ENCODE measurements at places on chromosomes 1 and 21.
A peak's percentile ranks its signal among the peaks of the same experiment; 100 is the strongest.

- H3K36me3 ChIP-seq = no peaks in the 10 kb centered on the region
- DNase-seq = peak; percentile 42
- no peak overlapping the region for H3K4me3 ChIP-seq
- peak overlapping the region; percentile 25 for H3K27ac ChIP-seq
Measured at GRCh38 chr1:91282695-91283420, 121.8 kb downstream of the HFM1 start.

DNA sequence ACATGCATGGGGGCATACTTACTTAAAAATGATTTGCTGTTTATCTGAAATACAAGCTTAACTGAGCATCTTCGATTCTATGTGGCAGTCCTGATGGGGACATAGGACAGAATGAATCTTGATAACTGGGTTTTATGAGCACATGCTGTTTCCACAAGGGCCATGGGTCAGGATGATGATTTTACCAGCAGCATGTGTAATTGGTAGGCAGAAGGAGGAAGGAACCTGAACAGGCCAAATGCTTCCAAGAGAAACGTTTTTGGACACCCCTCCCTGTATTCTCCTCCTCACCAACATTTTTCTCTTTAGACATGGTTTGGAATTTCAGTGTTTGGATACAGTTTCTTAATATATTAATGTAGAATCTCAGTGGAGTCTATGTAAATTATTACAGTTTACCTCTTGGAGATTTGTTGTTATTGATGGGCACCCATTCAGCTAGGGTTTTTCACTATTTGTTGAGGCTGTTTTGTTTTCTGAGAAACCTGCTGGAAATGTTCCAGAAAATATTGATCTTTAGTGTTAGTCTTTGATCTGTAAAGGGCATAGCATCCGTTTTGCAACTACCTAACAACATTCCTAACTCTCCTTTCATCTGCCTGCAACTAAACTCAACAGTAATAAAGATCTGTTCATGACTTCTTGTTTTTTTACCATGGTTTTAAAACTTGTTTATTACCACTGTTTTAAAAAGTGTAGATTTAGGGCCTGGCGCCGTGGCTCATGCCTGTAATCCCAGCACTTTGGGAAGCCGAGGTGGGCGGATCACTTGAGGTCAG, 42.0 kb downstream of the TBCE start:
- no peak for DNase-seq
- H3K27ac ChIP-seq = no peak overlapping the region
- H3K36me3 ChIP-seq = peaks cover under 1% of the 10 kb centered on the region
- no peaks in the 10 kb centered on the region for H3K4me1 ChIP-seq
- H3K4me3 ChIP-seq = no peak overlapping the region
- no peaks in the 10 kb centered on the region for H3K27me3 ChIP-seq

DNA sequence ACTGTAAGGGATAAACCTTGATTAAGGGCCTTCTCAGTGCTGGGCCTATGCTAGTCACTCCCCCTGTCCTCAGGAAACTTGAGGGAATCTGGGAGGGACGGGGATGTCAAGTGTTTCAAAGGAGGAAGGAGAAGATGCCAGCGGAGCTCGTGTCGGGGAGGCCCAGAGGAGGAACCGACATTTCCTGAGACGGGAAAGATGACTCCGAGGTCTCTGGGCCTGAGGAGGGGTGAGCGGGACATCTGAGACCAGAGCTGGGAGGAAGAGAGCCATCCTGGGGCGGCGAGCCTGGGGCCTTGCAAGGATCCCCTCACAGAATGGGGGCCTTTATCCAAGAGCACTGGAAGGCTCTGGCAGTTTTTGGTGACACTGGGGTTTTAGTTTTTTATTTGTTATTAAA, 10.4 kb downstream of the SLC66A1 start:
- no peak overlapping the region for H3K4me3 ChIP-seq
- H3K27me3 ChIP-seq = no peaks in the 10 kb centered on the region
- DNase-seq = no peak

- H3K27me3 ChIP-seq = no peaks in the 10 kb centered on the region
- DNase-seq = no peak
- no peak overlapping the region for H3K4me3 ChIP-seq
- no peaks in the 10 kb centered on the region for H3K36me3 ChIP-seq
- H3K4me1 ChIP-seq = no peaks in the 10 kb centered on the region
Measured at GRCh38 chr1:191163621-191164020, 686.0 kb upstream of the BRINP3 start.

GRCh38 chr1:97630948-97631347, 289.9 kb downstream of the DPYD start:
- H3K27me3 ChIP-seq = no peaks in the 10 kb centered on the region
- no peak for DNase-seq
- no peak overlapping the region for H3K4me3 ChIP-seq
- H3K4me1 ChIP-seq = no peaks in the 10 kb centered on the region
- H3K27ac ChIP-seq = no peak overlapping the region

GRCh38 chr21:28063241-28064216, 929.1 kb downstream of the LTN1 start:
- no peak overlapping the region for H3K27ac ChIP-seq
- H3K4me1 ChIP-seq = no peaks in the 10 kb centered on the region
- no peaks in the 10 kb centered on the region for H3K36me3 ChIP-seq
- no peaks in the 10 kb centered on the region for H3K27me3 ChIP-seq
- DNase-seq = no peak

DNA sequence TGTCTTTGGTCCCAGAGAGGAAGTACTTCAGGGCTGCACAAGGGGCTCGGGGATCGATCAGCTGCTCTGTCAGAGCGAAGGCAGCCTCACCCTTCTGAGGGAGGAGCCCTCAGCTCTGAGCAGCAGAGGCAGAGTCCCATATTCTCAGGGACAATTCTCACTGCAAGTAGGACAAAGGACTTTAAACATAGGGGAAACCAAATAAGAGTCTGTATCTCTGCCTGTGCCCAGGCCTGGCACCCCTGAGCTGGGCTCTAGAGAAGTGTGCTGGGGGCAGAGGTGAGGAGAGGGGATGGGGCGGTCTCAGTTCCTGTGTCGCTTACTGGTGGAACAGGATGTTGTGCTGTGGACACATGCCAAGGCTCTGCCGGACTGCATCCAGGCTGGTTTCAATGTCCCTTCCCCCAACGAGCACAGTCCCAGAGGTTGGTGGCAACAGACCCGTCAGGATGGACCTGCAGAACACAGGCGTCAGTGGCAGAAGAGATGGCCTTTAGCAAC, 76.6 kb downstream of the ABCA4 start:
- H3K27me3 ChIP-seq = peaks cover 12% of the 10 kb centered on the region
- DNase-seq = no peak
- peaks cover 21% of the 10 kb centered on the region for H3K4me1 ChIP-seq
- H3K4me3 ChIP-seq = no peak overlapping the region
- no peaks in the 10 kb centered on the region for H3K36me3 ChIP-seq
- H3K27ac ChIP-seq = no peak overlapping the region

- no peaks in the 10 kb centered on the region for H3K36me3 ChIP-seq
- H3K4me1 ChIP-seq = no peaks in the 10 kb centered on the region
- peaks cover 6% of the 10 kb centered on the region for H3K27me3 ChIP-seq
- H3K4me3 ChIP-seq = no peak overlapping the region
- DNase-seq = no peak
Measured at GRCh38 chr1:157575744-157576143, 22.1 kb downstream of the FCRL4 start.

DNA sequence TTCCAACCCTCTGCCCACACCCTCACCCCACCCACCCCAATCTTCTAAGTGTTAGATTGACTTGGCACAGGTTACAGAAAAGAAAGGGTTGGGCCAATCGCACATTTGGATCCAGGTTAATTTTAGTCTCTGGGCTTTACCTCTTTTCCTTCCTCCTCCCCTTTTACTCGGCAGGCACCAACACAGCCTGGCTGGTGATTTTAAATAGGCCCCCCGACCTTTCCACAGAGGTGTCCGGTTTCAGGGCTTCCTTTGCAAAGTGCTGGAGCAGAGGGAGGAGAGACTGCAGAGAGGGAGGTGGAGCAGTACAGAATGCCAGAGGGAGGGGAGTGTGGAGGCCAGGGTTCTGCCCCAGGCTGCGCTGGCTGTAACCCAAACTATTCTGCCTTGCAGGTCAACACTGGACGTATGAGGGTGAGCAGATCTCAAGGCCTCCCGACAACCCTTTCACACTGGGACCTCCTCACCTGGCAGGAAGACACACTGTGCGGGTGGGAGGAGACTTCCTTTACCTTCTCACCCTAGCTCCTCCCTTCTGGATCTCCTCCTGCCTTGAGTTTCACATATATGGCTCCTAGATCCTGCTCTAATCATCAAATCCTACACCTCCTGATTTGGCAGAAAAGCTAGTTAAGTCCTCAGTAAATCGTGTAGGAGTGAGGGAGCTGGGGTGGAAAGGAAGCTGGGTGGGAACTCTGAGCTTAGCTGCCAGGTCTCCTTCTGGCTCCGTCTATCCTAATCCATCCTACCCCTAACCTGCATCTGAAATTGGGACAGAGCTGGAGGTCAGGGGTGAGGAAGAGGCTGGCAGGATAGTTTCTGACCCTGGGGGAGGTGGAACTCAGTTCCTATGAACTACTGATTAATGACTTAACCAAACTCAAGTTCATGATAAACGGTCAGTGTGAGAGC, 2.4 kb downstream of the CA14 start:
- peaks cover 2% of the 10 kb centered on the region for H3K36me3 ChIP-seq
- peaks cover 19% of the 10 kb centered on the region for H3K4me1 ChIP-seq
- H3K27ac ChIP-seq = no peak overlapping the region
- no peak for DNase-seq
- no peak overlapping the region for H3K4me3 ChIP-seq

- H3K27me3 ChIP-seq = peaks cover 19% of the 10 kb centered on the region
- no peaks in the 10 kb centered on the region for H3K36me3 ChIP-seq
- H3K4me3 ChIP-seq = no peak overlapping the region
- DNase-seq = no peak
- H3K4me1 ChIP-seq = no peaks in the 10 kb centered on the region
Measured at GRCh38 chr1:40932006-40932405, 47.5 kb upstream of the CTPS1 start.

- no peak for DNase-seq
- peaks cover 33% of the 10 kb centered on the region for H3K4me1 ChIP-seq
- no peak overlapping the region for H3K4me3 ChIP-seq
- H3K27ac ChIP-seq = no peak overlapping the region
Measured at GRCh38 chr1:192512426-192513162, 63.0 kb upstream of the RGS1 start.

DNA sequence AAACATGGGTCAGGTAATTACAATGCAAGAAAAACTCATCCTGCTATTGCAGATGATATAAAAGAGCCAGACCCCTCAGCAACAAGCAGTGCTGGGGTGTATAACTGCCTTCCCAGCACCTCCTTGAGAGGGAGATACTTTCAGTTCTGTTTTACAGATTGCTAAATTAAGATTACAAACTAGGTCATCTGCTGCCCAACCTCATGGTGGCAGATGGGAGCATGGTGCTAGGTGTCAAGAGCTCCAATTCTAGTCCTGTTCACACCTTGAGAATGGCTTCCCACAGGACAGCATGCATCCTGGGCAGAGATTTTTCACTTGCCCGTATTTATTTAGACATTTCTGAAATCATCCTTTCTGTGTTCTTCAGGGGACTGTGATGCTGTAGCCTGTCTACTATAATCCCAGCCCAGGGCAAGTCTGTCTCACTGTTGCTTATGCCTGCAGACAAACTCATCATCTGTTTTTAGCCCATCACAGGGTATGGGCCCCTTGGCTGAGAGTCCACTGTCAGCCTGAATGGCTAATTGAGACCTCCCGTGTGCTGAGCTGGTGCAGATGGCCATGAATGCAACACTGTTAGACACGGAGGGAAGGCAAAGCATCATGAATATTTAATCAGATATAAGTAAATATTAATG, 40.2 kb upstream of the PBX1 start:
- H3K27ac ChIP-seq = no peak overlapping the region
- no peaks in the 10 kb centered on the region for H3K27me3 ChIP-seq
- no peaks in the 10 kb centered on the region for H3K4me1 ChIP-seq
- no peaks in the 10 kb centered on the region for H3K36me3 ChIP-seq
- no peak overlapping the region for H3K4me3 ChIP-seq

DNA sequence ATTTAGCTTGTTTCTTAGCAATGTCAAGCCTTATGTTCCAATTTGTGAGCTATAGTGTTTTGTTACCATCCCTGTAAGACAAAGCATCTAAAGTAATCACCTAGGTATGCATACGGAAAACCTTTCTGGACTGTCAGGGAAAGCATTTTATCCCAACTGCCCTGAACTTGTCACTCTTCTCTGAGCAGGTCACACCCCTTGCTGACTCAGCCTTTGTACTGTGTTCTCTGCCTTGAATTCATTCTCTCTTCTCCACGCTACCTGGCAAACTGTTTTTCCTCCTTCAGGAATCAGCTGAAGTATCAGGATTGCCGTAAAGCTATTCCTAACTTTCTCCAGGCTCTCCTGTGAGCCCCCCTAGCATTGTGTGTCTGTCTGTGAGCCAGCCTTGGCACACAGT, 54.2 kb downstream of the PBX1 start:
- no peaks in the 10 kb centered on the region for H3K27me3 ChIP-seq
- no peak overlapping the region for H3K4me3 ChIP-seq
- no peak for DNase-seq

DNA sequence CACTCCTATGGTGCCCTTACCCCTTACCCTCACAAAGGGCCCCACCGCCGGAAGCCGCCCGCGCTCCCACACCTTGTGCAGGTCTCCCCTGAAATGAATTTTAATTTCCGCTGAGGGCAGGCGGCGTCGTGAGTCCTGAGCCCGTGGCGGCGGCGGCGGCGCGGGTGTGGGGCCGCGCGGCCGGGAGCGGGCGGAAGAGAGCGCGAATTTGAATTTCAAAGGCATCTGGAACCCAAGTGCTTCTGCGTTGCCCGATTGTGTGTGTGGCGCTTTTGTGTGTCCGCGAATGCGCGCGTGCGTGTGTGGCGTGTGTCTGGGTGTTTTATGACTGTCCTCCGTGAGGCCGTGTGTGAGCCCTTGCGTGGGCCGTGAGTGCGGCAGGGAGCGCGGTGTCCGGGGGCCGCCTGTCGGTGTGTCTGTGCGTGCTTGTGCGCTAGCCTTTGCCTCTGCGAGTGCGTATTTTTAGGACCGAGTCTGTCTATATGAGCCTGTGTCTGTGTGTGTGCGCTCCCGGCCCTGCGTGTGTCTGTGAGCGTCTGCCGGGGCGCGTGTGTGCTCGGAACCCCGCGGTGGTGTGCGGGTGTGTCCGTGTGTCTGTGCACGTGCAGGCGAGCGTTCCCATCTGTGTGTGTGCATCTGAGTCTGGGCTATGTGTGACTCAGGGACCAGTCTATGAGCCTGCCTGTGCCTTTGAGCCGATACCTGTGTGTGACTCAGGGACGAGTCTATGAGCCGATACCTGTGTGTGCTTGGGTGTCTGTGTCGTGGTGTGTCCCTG, 7.9 kb upstream of the ADGRB2 start:
- H3K27me3 ChIP-seq = peaks cover 48% of the 10 kb centered on the region
- H3K4me1 ChIP-seq = peaks cover 74% of the 10 kb centered on the region
- no peak overlapping the region for H3K27ac ChIP-seq
- H3K36me3 ChIP-seq = peaks cover 2% of the 10 kb centered on the region
- peak; percentile 63 for DNase-seq
- H3K4me3 ChIP-seq = peak overlapping the region; percentile 81
